ENCODE measurements at places on chromosomes 3 and 15. TPM values are rescaled to one million over a fixed set of nuclear protein-coding genes. Genes with fewer than 3 reads are reported as not detected.
A peak's percentile ranks its signal among the peaks of the same experiment; 100 is the strongest.

CA12 gene
- 4.8 TPM for total RNA-seq

NEO1 gene
- total RNA-seq = 2.2 TPM

CEP19 gene
- 16.5 TPM for total RNA-seq

PLEKHO2 gene
- 25.0 TPM for total RNA-seq

SLC9C1 gene
- total RNA-seq = not detected

SERPINI2 gene
- not detected for total RNA-seq

IFT122 gene
- total RNA-seq = 45.7 TPM

SEMA7A gene
- total RNA-seq = 12.0 TPM

FETUB gene
- total RNA-seq = not detected

LRRIQ4 gene
- not detected for total RNA-seq

CTXN2 gene
- not detected for total RNA-seq

ZNF501 gene
- total RNA-seq = 1.2 TPM

RYR3 gene
- not detected for total RNA-seq

KLF15 gene
- total RNA-seq = 0.26 TPM

NOX5 gene
- total RNA-seq = not detected

- no peak for DNase-seq
Measured at GRCh38 chr3:39506863-39507262, 39.4 kb downstream of the MOBP start.

- DNase-seq = no peak
Measured at GRCh38 chr3:147129665-147130064, 276.7 kb downstream of the ZIC4 start.

- no peak for DNase-seq
Measured at GRCh38 chr3:183123891-183124290, 24.6 kb upstream of the MCCC1 start.

GRCh38 chr15:101024706-101025500, 105.7 kb downstream of the LRRK1 start:
- DNase-seq = no peak

GRCh38 chr15:69554279-69554961, 101.8 kb downstream of the RPLP1 start:
- DNase-seq = peak; percentile 26

DNA sequence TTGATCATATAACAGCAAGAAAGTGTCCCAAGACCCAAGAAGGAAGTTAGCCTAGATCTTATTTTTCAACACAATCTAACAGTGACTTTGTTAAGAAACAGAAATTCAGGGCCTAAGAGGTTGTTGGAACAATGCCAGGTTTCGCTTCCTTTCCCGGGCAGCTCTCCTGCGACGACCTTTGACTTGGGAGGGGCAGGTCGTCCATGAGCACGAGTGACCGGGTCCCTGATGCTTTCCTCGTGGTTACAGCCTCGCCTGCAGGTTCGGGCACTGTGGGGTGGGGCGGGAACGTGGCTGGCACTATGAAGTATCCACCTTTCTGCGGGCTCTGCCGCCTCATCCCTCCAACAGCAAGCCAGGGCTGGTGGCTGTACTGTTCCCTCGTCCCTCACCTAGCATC, 90.1 kb upstream of the RGMA start:
- DNase-seq = no peak

GRCh38 chr15:86044981-86045380, 34.7 kb upstream of the AGBL1 start:
- DNase-seq = no peak

DNA sequence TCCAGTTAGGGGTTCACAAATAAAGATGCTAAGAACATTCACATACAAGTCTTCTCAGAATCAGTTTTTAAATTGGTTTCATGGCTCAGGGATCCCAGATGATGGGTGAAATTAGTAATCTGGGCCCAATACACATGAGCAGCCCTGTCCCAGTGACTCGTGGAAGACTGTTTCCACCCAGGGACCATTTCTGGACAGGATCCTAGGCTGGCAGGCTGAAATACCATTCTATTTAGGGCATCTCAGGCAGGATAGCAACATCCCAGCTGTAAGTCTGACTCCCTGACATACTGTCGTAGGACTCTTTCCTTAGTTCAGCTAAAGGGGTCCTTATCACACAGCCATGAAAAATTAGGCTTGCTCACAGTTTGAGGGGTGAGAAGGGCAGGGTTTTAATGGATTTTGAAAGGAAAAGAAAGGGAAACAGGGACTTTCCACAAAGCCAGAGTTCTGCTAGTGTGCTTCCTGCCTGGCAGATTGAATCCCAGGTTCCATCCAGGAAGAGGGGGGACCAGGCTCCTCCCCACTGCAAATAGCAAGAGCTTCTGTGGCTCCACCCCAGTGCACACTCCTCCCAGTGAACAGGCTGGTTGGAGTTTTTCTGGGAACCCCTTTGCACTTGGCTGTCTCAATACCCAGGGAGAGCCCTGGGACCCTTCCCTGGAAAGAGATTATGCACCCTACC, 41.3 kb upstream of the LYZL4 start:
- DNase-seq = peak; percentile 2

- DNase-seq = no peak
Measured at GRCh38 chr3:126085276-126085675, 1.4 kb upstream of the SLC41A3 start.

DNA sequence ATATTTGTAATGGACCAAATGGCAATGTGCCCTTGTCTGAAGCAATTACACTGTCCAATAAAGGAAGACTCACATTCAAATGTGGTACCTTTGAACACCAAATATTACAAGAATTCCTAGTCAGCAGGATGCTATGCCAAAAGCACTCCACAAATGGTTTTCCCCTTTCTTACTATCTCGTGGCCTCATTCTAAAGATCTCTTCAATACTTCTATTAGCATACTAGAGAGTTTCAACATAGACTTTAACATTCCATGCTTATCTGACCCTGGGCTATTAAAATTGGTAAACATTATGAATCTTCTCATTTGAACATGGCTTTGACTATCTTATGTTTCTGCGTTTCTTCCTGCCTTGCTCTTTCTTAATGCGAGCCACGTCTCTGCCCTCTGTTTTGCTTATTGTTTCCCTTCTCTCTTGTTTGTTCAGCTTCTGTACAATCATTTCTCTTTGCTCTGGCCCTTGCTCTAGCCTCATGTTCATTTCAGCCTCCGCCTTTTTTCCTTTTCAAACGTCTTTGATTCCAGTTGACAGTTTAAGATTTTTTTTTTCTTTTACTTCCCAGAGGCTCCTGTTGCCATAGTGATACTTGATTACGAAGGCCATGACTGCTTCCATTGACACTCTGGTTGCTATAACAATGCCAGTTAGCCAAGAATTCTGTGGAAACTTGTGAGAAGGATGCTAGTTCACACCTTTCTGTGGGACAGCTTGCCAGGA, 49.5 kb upstream of the SLC9A9 start:
- no peak for DNase-seq

DNA sequence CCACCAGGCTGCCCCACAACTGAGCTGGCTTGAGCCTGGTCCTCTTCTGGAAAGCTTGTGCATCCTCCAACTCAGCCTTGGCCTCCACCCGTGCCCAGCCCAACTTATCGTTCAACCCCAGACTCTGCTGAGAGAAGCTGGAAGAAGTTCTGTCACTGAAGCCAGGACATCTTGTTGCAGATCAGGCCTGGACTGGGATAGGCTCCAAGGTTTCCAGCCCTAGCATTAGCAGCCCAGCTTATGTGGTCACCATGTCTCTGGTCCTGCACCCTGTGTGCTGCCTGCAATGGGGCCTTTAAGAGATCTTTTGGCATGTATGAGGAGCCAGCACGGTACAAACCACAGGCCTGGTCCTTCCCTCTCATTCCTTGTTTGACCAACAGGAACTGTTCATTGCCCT, 15.2 kb upstream of the CAMP start:
- DNase-seq = no peak

GRCh38 chr3:128879991-128880390, 571 bp downstream of the ACAD9 start:
- DNase-seq = no peak

DNA sequence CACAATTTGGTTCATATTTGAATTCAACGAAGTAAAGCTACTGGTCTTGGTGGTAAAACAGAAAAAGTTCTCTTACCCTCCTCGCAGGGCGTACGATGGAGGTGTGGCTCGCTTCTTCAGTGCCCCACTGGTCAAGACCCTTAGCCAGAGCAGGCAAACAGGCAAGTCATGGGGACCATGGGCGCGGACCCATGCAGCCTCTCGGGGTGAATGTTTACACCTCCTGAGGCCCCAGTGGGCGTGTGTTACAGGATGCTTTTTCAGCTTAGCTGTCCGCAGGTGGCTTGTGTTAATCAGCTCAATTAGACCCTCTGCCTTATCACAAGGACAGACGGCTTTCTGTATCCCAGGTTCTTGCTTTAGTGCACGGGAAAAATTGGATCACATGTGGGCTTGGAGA, 991.8 kb downstream of the GBE1 start:
- no peak for DNase-seq

DNA sequence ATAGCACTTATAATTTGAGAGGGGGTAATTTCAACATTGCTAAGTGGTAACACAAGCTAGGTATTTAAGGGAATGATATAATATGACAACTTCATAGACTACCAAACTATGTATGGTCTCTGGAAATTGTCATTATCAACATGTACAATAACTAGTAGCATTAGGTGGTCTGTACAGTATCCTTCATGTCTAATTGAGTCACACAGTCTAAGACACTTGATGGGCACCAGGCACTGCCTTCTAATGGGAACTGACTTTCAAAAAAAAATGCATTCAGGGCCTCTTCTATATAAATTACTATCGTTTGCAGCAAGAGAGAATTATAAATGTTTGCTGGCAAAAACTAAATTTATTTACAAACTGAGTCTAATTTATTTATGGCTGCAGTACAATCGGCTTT, 271.8 kb downstream of the MECOM start:
- no peak for DNase-seq

- no peak for DNase-seq
Measured at GRCh38 chr3:20916951-20917606, 731.1 kb upstream of the SGO1 start.

DNA sequence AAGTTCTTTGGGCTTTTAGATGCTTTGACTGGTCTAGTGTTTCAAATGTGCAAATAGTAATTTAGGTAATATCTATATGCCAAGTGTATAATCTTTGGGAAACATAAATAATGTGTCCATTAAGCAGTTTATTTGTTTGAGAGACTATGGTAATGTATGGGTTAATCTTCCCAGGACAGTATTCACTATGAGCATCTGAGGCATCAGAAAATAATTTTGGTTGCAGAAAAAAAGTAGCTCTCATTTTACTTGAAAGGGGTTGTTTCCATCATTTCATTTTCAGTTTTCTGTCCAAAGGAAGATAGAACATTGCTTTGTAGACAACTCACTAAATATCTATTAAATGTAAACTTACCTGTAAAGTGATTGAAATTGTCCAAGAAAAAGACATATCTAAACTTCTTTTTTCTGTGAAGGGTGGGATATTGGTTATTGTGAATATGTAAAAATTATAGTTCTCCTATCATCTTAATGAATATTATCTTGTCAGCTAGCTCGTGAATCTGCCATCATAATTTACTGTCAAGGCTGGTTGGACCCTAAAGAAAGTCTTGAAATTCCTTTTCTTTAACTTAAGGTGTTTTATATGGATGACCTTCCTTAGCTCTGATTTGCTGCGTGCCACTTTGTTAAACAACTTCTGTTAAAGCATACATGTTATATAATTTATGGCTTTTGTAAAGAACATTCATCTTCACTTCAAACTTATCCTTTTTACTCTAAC, 108.8 kb downstream of the EPHA3 start:
- DNase-seq = no peak

DNA sequence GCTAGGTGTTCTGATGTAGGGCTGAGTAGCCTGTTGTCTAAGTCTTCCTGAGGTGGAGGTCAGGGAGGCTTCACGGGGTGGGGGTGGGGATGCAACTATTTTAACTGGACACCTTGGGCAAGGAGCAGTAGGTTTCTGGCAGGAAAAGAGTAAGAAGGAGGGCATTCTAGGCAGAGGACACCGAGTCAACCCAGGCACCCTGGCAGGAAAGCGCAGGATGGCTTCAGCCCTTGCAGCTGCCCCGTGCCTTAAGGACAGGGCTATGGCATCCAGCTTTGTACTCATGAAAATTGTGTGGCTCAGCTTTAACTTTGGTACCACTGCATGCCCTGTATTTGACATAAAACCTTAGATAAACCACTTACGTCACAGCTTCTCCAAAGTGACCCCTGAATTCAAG, 6.4 kb upstream of the FILIP1L start:
- no peak for DNase-seq

- DNase-seq = no peak
Measured at GRCh38 chr15:60928970-60929369, 300.1 kb downstream of the RORA start.

GRCh38 chr3:105933871-105934270, 65.1 kb upstream of the CBLB start:
- no peak for DNase-seq

GRCh38 chr3:27590437-27591298, 106.5 kb upstream of the SLC4A7 start:
- DNase-seq = no peak

DNA sequence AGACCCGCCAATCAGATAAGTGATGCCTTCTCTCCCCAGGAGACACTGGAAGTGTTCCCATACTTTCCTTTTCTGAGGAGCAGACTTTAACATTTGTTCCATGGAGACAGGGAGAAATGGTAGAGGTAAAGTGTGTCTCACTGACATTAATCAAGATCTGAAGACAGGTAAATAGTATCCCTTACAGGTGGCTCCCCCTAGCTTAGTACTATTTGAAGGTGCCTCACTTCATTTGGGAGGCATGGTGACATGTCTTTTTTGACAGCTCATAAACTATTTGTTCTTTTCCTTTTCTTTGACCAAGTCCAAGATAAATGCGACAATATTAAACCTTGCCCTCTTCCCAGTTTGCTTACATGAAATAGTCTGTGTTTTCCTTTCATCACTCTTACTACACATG, 485.6 kb upstream of the IL12A start:
- DNase-seq = no peak

DNA sequence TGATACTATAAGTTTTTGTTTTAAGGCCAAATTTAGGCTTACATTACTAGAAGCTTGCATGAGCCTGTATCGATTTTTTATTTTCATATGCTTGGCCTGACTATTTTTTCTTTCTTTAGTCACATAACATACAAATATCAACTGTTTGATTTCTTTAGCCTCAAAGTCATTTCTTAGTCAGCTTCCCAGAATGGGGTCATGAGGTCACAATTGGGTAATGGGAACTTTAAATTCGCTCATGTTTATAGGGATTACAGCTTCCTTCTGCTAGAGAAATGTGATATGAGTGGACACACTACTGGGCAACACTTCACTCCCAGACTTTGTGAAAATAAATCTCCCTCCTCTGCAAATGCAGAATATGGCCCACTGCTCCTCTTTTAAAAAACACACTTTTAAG, 9.1 kb upstream of the TIPARP start:
- no peak for DNase-seq

DNA sequence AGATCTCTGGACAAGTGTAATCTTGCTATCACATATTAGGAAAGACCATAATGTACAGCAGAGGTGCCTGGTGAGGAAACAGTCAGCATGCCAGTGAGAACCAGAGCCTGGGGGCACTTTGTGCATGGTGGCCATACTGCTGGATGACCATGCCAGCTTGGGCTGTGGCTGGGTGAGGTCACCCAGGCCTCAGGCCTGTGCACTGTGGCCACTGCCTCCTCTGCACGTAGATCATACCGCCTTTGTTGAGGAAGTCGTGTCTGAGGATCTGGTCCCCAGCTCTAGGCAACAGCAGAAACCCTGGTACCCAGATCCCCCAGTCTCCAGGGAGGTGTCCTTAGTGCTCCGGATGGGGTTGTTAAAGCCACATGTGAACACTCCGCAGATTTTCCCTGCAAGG, 38.9 kb downstream of the ZNF710 start:
- DNase-seq = no peak

- DNase-seq = no peak
Measured at GRCh38 chr15:41967506-41968206, 4.7 kb downstream of the EHD4 start.

Data from MG63 (cell line).